ENCODE measurements at places on chromosomes 6 and 20.

DNA sequence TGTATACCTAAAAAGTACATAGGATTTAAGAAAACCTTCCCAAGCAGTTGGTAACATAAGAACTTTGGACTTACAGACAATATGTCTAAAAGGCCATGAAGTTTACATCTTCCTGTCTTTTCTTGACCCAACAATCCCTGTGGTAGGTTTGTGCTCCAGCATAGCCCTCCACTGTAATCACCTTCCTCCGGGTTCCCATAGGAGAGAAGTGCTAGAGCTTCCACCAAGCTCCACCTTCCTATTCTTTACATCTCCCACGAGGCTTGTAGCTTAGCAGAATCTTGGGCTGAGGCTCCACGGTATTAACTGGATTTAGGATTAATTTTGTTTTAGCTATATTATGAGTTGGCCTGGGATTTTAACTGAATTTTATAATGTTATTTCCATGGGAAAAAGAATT is 23.3 kb downstream of the ADGRG6 start:
- no peak for DNase-seq

GRCh38 chr6:36076178-36077063 is 48.8 kb downstream of the MAPK14 start:
- no peak for DNase-seq

GRCh38 chr20:63736893-63737694 is 630 bp downstream of the LIME1 start:
- DNase-seq = no peak

DNA sequence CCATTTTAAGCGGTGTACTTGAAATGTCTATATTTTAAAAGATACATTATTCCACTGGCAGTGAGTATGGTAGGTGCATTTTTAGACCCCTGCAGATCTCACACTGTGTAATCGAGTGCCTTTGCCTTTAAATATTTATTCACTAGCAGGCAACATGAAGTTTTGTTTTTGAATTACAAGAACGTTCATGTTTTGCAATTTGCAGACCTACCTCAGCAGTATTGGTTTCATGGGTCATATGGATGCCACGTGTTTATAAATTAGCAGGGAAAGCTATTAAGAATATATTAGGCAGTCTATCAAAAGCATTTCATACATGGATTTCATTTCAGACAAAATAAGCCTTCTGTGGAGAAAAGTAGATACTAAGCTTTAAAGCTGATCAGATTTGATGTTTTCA is 7.2 kb downstream of the MAP3K4 start:
- DNase-seq = no peak

DNA sequence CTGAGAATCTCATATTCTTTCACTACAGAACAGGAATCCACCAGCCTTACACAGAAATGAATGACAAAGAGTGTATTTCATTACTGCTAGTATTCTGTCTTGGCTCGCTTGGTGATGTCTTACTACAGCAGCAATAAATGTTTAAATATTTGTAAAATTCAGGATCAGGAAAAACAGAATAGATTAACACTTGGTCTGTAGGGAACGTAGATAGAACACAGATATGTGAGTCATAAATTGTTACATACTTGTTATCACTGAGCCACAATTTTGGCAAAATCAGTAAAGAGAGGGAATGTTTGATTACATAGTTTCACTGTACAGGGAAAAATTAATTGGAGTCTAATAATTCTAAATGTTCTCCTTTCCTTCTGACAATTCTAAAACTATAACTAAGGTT is 11.0 kb downstream of the SHPRH start:
- no peak for DNase-seq

DNA sequence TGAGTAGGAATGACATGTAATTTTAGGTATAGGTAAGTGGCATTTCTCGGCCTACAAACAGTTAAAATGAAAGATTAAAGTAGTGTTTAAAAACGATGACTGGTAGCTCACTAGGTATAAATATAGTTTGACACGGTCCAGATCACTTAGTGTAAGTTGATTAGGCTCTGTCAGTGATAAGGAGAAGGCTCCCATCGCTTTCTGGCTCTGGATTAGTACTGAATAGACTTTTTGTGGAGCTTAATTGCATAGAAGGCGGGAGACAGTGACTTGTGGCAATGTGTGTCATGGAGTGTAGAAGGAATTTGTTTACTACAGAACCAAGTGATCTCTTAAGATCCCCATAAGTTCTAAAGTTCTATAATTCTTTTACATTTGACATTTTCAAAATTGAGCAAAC is 6.7 kb downstream of the PYGB start:
- DNase-seq = no peak

GRCh38 chr6:9250852-9251251 is 815.5 kb upstream of the SLC35B3 start:
- peak; percentile 35 for DNase-seq

GRCh38 chr6:111605100-111605751 is 452 bp downstream of the TRAF3IP2 start:
- DNase-seq = no peak

All from NCI-H187 (cell line).